ENCODE measurements at places on chromosomes 1 and 21.

GRCh38 chr1:9544926-9545325, 5.7 kb downstream of the SLC25A33 start:
- no peak for DNase-seq

GRCh38 chr1:3062616-3063378, 6.2 kb upstream of the PRDM16 start:
- peak; percentile 59 for DNase-seq

DNA sequence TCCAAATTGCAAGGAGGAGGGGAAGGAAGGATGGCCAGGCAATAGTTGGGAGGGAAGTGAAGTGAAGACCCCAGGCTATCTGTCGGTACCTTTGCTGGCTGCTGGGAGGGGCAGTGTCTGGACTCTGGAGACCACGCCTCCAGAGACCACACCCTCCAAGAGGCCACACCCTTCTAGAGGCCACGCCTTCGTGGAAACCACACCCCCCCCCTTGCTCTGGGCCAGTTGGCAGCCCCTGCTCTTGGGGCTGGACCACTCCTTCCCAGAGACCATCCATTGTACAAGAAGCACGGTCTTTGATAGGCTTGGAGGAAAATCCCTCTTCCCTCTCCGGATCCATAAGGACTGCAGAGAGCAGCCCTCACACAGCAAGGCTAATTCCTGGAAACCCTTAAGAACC, 73.1 kb downstream of the RYR2 start:
- DNase-seq, result no peak

- DNase-seq, result no peak
Measured at GRCh38 chr1:10990828-10991227, 21.6 kb upstream of the TARDBP start.

- DNase-seq, result peak; percentile 69
Measured at GRCh38 chr1:36989241-36989640, 45.1 kb downstream of the GRIK3 start.

- peak; percentile 93 for DNase-seq
Measured at GRCh38 chr1:179025975-179026812, 500 bp downstream of the FAM20B start.

GRCh38 chr21:45574691-45575090, 32.5 kb upstream of the SLC19A1 start:
- peak; percentile 54 for DNase-seq

DNA sequence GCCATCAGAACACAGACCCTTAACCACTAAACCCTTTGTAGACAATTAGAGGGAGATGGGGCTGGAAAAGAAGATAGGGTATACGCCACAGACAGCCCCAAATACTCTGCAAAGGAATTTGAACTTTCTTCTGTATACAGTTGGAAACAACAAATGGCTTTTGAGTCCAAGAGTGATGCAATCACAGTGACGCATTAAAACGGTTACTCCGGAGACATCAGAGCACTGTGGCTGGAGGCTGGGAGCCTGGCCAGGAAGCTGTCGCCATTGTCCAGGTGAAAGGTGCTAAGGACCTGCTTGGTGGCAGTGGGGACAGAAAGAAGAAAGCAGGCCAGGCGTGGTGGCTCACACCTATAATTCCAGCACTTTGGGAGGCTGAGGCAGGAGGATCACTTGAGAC, 4.2 kb downstream of the FLAD1 start:
- DNase-seq, result peak; percentile 20

- no peak for DNase-seq
Measured at GRCh38 chr1:153928245-153928644, 5.5 kb upstream of the GATAD2B start.

DNA sequence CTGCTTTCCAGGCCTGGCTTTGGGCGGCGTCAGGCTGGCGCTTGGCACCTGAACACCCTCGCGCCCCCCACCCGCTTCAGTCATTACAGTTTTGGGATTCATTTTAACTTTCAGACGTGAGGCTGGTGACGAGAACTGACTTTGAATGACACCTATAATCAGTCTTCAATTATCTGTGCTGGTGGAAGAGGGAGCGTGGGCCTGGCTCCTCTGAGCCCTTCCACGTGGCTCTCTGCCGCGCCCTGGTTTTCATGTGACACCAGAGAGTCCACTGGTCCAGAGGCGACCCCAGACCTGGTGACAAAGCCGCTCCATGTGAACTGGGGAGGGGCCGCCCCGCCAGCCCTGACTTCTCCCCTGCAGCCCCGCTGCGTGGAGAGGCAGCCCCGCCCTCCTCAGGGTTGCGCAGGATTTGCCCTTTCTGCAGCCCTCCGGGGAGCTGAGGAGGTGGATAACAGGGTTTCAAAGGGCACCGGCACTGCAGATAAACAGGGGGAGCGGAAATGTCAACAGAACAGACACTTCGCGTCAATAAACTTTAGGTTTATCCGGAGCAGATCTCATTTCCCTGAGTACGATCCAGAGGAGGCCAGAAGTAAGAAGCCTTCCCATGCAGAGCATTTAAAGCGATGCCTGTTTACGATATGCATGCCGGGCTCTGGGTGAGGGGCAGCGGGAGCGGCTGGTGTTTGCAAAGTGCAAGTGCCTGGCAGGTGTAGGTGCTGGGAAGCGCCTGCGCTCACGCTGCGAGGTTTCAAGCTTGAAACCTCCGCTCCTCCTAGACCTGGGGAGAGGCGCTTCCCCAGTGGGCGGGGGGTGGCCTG, 56.4 kb downstream of the AJAP1 start:
- no peak for DNase-seq

GRCh38 chr1:39829791-39830533, 41.3 kb upstream of the BMP8B start:
- DNase-seq, result no peak

DNA sequence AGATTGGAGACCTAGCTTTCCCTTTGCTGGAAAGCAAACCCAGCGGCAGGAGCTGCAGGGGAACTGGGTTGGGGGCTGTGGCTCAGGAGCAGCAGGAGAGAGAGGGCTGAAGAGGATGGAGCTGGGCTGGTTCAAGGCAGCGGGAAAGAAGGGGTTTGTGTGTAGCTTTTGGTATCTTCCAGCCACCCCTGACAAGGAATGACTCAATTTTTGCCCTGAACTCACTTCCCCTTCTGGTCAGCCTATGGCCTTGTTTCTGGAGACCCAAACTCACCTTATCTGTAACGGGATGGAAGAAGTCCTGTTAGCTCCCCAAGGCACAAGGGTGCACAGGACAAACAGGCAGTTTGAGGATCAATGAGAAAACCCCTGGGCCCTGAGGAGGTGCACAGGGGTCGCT, 13.1 kb downstream of the C1orf115 start:
- no peak for DNase-seq

GRCh38 chr1:107941123-107941522, 23.9 kb downstream of the VAV3 start:
- DNase-seq, result no peak

DNA sequence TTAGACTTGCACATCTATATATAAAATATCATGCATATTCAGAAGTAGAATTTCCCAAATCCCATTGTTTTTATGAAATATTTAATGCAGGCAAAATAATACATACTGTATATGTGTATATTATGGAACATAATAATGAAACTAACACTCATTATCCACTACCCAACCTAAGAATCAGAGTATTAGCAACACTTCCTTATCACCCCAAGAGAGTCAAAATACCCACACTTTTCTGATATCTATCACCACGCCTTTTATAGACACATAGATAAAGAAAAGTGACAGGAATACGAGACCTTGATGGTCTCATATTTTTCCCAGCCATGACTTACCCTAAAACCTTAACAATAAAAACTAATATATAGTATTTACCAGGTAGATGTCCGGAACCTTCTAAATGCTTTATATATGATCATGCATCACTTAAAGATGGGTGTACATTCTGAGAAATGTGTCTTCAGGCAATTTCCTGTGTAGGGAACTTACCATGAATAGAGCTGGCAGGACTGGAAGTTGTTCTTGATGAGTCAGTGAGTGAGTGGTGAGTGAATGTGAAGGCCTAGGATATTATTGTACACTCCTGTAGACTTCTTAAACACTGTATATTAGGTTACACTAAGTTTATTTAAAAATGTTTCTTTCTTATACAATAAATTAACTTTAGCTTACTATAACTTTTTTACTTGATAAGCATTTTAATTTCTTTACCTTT, 45.5 kb downstream of the TNFSF4 start:
- DNase-seq, result no peak

DNA sequence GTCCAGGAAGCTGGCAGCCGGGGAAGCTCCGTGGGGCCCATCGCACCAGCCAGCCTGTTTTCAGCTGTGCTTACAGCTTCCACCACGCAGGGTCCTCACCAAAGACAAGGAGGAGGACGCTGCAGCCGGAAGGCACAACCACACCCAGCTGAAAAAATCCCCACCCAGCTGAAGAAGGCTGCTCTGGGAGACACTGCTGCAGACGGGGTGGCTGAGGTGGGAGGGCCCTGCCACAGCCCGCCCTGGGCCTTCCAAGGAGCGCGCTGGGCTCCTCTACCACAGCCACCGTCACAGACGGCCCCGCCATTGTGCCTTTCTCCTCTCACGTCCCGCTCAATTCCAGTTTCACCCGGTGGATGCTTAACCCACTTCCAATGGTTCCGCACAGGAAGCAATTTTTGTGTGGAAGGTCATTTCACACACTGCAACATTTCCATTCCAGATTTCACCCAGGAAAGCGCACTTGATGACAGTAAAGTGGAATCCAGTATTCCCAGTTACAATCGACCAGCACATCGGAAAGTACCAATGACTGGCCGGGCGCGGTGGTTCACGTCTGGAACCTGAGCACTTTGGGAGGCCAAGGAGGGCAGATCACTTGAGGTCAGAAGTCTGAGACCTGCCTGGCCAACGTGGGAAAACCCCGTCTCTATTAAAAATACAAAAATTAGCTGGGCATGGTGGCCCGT, 47.9 kb downstream of the NPHP4 start:
- peak; percentile 48 for DNase-seq

DNA sequence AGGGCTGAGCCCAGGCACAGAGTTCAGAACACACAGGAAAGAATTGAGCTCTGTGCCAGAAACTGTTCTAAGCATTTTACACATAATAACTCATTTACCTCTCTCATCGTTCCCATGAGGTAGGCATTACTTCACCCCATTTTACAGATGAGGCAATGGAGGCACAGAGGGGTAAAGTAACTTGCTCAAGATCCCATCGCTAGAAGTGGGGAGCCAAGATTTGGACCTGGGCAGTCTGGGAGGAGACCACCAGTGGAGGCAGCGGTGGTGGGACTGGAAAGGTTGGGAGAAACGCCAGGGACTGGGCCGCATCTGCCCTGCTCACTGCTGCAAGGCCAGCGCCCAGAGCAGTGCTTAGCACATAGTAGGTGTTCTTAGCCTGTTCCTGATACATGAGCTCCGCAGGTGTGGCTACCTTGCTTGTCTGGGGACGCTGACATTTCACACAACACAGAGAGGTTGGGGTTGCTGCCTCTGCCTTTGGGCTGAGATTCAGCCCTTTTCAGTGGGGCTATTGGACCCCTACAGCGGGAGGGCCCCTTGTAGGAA, 27.8 kb upstream of the EPS8L3 start:
- no peak for DNase-seq

GRCh38 chr1:69148731-69149130, 419.0 kb upstream of the LRRC7 start:
- no peak for DNase-seq

- no peak for DNase-seq
Measured at GRCh38 chr21:46171585-46171984, 12.7 kb downstream of the SPATC1L start.

DNA sequence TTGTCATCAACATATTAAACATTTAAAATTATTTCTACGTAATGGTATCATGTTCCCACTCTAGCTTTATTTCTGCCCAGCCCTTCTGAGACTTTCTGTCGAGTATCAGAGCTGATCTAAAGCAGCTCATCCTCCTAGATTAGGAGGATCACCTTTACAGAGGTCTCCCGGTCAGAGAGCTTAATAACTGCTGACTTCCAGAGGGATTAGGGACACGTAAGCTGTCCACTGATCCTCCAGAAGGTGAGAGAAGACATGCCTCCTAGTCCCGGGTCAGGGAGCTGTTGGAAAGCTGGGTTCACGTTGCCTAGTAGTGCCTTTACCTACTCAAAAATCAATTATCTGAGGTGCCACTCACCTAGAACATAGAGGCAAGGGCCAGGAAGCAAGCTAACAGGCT, 31.2 kb upstream of the NADK start:
- DNase-seq, result peak; percentile 6

DNA sequence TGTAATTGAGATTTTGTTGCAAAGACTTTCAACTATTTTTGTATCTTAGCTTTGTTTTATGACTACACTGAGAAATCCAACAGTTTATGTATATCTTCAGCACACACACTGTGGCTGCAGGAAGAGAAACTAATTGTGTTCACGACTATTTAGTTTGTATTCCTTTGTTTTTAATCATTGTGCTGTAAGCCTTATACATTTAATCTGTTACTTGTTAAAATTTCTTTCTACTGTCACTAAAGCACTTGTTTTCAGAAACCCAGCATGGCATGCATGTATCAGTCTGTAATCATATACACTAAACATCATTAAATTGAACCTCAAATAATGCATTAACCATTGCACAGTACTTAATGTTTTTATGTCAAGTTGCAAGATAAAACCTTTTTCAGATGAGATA, 656 bp downstream of the ANGPTL1 start:
- no peak for DNase-seq

DNA sequence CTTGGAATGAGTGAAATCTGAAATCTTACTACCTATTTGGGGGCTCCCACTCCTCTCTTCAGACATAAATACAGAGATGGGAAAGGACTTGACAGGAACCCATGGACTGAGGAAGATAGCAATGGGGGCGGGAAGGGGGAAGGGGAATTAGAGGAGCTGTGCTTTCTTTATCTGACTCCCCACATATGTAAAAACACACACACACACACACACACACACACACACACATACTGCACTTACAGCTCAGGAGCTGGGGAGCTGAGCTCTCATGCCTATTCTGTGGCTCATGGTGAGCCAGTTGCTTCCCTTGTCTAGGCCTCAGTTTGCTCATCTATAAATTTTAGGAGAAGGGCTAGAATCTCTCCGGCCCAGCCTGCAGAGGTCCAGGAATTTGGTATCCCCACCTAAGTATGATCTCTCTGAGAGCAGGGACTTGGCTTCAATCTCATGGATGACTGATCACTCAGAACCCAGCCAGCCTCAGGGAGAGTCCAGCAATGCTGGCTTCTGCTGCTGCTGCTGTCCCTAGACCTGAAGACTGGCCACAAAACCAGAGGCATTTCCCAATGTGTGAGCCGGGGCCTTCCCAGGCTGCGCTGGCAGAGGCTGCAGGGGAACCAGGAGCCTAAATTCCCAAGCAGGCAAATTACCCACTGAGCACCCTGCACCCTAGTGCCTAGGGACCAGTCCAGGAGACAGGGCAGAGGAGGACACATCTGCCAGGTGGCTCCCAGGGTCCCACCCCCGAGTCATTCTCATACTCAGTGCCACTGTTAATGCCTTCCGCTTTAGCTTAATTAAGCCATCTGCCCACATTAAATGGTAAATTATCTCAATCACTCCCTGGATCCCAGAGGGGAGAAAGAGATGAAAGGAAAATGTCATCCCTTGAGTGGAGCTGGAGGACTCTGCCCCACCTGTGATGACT, 57.5 kb upstream of the RBM15 start:
- DNase-seq, result no peak

GRCh38 chr1:211118407-211119102, 15.4 kb downstream of the KCNH1 start:
- DNase-seq, result no peak
